ENCODE measurements at places on chromosomes 2 and 18. TPM values are rescaled to one million over a fixed set of nuclear protein-coding genes. Genes with fewer than 3 reads are reported as not detected.

Gene ZNF519
- total RNA-seq, result 46.1 TPM

- no peak for DNase-seq
Observed at GRCh38 chr2:37670378-37671008, 949 bp downstream of the CDC42EP3 start.

GRCh38 chr18:693466-694187 lies 18.8 kb downstream of the ENOSF1 start:
- no peak for DNase-seq

GRCh38 chr2:222269132-222269531 lies 29.7 kb downstream of the PAX3 start:
- no peak for DNase-seq

Gene SLC16A14
- 62.0 TPM for total RNA-seq

GRCh38 chr18:6666012-6666685 lies 63.4 kb upstream of the ARHGAP28 start:
- DNase-seq, result no peak

DNA sequence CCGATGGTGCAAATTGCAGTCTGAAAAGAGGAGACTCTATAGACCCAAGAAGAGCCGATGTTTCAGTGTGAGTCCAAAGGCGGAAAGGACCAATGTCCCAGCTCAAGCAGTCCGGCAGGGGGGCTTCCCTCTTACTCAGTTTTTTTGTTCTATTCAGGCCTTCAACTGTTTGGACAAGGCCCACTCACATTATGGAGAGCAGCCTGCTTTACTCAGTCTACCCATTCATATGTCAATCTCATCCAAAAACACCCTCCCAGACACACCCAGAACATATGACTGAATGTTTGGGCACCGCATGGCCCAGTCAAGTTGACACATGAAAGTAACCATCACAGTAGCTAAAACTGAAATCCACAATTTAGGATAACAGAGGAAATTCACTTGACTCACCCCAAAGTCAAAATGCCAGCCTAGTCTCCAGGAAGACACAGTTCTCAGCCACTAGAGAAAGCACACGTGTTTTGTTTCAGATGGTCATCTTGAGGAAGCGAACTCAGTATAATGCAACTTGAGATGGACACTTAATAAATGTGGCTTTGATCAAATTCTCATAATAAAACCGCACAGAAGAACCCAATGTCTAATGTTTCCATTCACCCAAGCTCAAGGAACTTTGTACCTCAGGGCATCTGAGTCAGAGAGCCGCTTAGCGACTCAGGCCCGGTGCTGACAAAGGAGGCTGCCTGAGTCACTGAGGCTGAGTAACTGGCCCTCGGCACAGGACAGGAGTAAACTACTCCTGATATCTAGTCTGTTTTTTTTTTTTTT lies 2.4 kb downstream of the FHL2 start:
- no peak for DNase-seq

GRCh38 chr2:233691443-233692433 lies 952 bp upstream of the UGT1A6 start:
- no peak for DNase-seq

GRCh38 chr2:86027922-86028765 lies 77.5 kb downstream of the POLR1A start:
- DNase-seq, result no peak

Measured in frontal cortex (tissue), 4 donors.